ENCODE measurements at places on chromosomes 6 and 20.

DNA sequence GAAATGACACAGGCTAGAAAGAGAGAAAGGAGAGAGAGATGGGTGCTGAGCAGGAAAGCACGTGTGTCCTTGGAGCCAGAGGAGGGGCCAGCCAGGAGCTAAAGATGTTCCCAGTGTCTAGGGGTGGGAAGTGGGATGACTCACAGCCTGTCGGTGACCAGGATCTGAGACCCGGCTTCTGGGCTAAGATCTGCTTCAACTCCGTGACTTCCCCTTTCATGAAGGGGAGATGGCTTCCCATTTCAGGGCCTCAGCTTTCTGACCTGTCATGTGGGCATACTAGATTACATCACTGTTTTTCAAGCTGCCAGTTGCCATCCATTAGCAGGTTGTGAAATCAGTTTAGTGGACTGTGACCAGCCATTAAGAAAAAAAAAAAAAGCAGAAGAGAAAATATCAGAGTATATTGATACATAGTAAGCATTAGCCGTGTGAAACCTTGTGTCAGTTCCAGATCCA is 5.4 kb downstream of the TGM3 start:
- DNase-seq: peak; percentile 96

- no peak for DNase-seq
Measured at GRCh38 chr20:49466114-49466912, 16.2 kb downstream of the KCNB1 start.

DNA sequence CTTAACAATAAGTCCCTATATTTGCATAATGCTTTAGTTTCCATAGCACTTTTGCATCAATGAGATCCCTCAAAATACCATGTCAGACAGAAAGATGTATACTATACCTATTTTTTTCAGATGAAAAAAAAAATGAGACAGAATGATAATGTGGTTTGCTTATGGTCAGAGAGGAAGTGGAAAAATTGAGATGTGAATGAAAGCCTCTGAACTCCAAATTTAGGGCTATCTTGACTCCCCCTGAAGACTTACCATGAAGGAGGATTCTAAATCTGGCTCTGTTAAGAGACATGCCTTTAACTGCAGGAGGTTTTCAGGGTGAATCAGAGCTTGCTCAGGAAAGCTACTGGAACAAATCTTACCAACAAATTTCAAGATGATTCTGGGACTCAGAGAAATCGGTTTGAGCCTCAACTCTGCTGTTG is 176.2 kb downstream of the ISM1 start:
- DNase-seq: no peak

DNA sequence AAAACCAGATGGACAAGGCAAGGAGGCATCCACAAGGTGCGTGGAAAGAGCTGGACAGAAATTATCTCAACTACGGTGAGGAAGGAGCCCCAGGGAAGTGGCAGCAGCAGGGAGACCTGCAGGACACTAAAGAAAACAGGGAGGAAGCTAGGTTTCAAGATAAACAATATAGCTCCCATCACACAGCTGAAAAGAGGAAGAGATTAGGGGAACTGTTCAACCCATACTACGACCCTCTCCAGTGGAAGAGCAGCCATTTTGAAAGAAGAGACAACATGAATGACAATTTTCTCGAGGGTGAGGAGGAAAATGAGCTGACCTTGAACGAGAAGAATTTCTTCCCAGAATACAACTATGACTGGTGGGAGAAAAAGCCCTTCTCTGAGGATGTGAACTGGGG is 26.8 kb downstream of the TRMT6 start:
- DNase-seq: no peak

DNA sequence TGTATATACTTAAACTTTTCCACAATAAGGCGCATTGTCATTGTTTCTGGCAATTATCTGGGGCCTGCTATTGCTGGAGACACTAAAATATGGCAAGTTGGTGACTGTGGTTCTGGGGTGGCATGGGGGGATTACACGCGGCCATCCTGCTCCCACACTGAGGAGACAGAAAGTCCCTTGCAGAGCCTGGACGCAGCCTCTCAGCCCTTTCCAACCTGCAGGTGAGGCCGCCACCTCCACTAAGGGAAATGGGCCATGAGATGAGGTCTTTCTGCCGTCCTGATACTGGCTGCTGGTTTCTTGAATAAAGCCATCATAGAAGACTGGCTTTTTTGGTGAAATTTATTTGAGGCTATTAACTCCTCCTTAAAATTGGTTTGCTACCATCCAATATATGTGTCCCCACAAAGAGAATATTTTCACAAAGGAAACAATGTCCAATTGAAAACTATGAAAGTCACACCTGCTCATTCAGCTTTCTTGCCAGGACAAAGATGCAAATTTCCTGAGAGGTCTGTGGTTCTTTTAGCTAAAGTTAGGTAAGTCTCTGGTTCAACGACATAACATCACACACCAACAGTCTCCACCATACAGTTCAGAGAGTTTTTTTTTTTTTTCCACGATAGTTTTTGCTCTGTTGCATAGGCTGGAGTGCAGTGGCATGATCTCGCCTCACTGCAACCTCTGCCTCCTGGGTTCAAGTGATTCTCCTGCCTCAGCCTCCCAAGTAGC is 13.0 kb downstream of the TXNDC5 start:
- no peak for DNase-seq

DNA sequence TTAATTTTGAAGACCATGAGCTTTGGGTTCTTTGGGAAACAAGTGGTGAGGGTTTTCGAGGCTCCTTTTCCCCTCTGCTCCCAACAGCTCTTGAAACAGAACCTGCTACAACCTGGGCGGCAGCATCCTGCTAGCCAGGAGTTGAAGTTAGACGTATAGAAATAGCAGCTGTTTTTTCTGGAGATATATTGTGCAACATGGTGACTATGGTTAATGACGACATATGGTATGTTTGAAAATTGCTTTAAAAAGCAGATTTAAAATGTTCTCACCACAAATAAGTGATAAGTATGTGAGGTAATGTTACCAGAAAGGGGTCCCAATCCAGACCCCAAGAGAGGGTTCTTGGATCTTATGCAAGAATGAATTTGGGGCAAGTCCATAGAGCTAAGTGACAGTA is 138.9 kb downstream of the PDE7B start:
- DNase-seq: no peak

- DNase-seq: no peak
Measured at GRCh38 chr6:7805850-7806214, 79.9 kb downstream of the BMP6 start.

DNA sequence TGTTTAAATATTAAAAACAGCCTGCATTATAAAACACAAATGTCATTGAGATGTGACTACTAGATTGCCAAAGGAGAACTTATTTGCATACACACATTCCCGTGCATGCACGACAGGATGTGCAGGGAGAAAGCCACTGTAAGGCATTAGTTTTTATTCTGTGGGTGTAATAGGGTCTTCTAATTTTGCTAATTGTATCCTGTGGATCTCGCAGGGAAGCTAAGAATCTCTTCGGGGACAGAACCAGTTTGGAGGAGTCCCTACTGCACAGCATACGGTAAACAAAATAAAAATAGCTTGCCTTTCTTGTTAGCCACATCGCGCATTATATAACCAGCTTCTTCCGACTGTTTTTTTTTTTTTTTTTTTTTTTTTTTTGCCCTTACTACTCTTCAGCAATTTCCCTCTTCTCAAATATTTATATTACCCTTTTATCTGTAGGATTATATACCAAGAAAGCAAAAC is 2.0 kb downstream of the ATXN1 start:
- DNase-seq: peak; percentile 22

GRCh38 chr6:134287859-134288537 is 29.9 kb downstream of the SGK1 start:
- peak; percentile 20 for DNase-seq

DNA sequence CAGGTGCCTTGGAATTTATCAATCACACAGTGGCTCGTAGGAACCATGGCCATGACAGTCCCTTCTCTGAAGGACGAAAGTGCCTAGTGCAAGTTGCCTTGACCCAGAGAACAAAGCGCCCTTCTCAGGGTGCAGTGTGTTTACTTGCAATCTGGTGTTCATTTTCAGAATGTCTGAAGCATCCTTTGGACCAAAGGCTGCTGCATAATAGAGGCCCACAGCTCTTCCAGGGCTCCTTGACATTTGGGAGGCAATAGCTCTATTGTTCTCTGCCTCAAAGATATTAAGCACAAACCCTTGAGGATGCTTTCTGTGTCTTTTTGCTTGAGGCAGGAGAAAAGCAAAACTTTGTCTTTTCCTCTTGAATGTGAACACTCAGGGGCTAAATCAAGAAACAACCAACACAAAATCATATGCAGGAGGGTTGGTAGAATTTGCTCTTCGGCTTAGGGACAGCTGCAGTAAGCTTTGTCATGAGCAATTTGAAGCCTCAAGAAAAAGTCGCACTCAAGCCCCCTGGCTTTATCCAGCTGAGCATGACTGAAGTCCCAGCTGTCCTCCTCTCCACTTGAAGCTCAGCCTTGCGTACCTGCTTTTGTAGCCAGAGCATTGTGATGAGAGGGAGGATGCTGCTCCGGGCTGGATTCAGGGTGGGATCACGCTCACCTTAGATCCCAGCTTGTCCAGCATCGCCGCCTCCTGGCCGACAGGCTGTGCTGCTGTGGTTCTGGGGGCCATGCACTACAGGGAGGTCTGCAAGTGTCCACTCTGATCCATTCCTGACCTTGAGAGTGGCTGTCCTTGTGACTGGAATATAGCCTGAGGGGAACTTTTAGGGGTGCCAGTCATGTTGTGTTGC is 495.4 kb downstream of the CDH26 start:
- DNase-seq: no peak

DNA sequence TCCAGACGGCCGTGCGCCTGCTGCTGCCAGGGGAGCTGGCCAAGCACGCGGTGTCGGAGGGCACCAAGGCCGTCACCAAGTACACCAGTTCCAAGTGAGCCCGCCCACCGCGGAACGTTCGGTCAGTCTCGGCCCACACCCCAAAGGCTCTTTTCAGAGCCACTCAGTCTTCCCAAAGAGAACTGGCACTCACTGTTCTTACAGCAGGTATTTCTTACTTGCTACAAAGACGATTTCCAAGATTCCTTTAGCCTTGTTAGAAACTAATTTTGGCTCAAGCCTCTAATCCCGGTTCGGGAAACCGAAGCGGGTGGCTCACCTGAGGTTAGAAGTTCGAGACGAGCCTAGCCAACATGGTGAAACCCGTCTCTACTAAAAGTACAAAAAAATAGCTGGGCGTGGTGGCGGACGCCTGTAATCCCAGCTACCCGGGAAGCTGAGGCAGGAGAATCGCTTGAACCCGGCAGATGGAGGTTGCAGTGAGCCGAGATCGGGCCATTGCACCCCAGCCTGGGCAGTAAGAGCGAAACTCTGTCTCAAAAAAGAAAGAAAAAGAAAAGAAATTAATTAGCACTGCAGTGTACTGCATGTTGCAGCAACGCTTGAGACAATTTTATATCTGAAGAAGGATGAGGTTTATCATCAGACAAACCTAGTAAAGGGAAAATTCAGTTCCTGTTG is 73.1 kb downstream of the OR2B2 start:
- no peak for DNase-seq

- DNase-seq: no peak
Measured at GRCh38 chr6:129771678-129772077, 61.7 kb upstream of the ARHGAP18 start.

- no peak for DNase-seq
Measured at GRCh38 chr6:103167345-103168071, 1692.2 kb downstream of the HACE1 start.

GRCh38 chr6:73207221-73207837 is 18.0 kb downstream of the KHDC1L start:
- DNase-seq: no peak

GRCh38 chr6:111406200-111406721 is 76.8 kb downstream of the REV3L start:
- peak; percentile 52 for DNase-seq

GRCh38 chr6:3013486-3013885 is 13.8 kb downstream of the NQO2 start:
- peak; percentile 93 for DNase-seq

DNA sequence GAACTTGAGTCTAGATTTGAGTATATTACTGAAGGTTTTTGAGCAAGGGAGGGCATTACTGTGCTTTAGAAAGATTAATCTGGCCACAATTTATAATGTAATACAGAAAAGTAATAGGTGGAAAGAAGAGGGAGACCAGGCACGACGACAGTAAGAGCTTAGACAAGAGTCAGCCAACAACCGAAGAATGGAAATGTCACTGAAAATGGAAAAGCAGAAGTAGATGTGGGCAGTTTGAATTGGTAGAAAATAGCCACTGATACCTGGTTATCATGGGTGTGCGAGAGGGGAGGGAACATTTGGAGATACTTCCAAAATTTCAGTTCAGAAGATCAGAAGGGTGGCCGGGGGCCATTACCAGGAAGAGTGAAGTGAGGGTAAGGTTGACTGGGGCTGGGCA is 339.1 kb downstream of the UTRN start:
- no peak for DNase-seq

GRCh38 chr6:108168501-108169463 is 3.0 kb downstream of the NR2E1 start:
- DNase-seq: no peak

DNA sequence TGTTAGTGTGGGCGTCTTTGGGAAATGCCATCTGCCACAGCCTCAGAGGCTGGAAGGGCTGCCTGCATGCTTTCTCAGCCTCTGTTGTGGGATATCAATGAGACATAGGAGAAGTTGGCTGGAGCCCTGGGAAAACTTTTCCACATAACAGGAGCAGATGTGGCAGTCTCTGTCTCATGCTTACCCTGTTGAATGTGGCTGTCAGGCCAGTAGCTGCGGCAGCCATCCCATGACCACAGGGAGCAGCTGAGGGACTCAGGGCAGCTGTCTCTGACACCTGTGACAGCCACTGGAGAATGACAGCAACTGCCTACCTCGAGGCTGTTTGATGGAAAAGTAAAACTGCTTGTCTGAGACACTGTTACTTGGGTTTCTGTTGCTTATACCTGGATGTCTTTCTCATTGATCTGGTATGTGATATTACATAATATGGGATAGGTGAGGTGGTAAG is 64.4 kb downstream of the TULP4 start:
- no peak for DNase-seq

- DNase-seq: no peak
Measured at GRCh38 chr20:9043364-9043763, 25.5 kb upstream of the PLCB4 start.

- DNase-seq: no peak
Measured at GRCh38 chr20:3282271-3283221, 43.6 kb upstream of the SLC4A11 start.

DNA sequence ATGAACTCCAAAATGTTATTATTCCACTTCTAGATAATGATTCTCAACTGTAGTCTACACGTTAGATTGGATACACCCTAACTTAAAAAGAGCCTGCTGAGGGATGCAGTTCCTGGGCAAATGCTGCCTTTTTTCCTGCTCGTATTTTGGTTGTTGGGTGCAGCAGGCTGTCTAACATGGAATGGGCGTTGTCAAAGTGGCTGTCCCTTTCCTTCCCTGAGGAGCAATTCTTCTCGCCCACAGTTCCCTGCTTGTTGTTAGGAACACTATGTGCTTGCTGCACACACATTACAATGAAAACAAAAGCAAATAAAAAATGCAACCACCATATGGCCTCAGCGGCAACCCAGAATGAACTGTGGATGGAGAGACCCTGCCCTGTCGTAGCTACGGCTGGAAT is 1.7 kb upstream of the ADGRF5 start:
- DNase-seq: no peak

GRCh38 chr20:49980140-49981008 is 2.4 kb upstream of the SNAI1 start:
- DNase-seq: no peak

GRCh38 chr20:15674253-15675060 is 898.8 kb downstream of the KIF16B start:
- DNase-seq: no peak

Data from HL-60 (cell line).